ENCODE measurements at places on chromosomes 5 and 9.

DNA sequence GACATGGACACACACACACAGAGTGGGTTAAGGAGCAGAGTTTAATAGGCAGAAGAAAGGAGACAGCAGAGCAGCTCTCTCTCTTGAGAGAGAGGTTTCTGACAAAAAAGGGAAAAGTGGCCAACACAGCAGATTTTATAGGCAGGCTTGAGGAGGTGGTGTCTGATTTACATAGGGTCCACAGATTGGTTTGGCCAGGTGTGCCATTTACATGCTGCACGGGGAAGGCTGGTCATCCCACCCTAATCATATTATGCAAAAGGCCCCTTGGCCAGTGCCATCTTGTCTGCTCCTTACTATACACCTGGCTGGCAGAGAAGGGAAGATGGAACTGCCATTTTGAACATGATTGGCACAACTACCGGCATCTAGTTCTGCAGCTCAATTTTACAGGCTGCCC is 240.8 kb downstream of the NPR3 start:
- DNase-seq: no peak

GRCh38 chr9:96686638-96687335 is 31.7 kb upstream of the PRXL2C start:
- peak; percentile 81 for DNase-seq

GRCh38 chr5:168317521-168318147 is 26.2 kb downstream of the WWC1 start:
- DNase-seq: peak; percentile 99

DNA sequence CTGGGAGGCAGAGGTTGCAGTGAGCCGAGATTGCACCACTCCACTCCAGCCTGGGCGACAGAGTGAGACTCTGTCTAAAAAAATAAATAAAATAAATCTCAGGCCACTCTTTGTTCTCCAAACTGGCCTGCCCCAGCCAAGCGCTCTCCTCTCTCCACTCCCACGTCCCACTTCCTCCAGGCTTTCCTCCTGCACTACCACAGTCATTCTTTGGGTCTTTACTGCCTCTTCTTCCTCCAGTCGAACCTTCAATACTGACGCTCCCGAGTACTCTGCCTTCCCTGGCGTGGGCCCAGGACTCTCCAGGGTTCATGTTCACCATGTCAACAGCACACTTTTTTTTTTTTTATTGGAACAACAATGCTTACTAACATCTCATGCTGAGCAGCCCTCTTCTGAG is 23.9 kb downstream of the RNF130 start:
- no peak for DNase-seq

- DNase-seq: peak; percentile 43
Observed at GRCh38 chr5:14081791-14082190, 61.4 kb upstream of the TRIO start.

DNA sequence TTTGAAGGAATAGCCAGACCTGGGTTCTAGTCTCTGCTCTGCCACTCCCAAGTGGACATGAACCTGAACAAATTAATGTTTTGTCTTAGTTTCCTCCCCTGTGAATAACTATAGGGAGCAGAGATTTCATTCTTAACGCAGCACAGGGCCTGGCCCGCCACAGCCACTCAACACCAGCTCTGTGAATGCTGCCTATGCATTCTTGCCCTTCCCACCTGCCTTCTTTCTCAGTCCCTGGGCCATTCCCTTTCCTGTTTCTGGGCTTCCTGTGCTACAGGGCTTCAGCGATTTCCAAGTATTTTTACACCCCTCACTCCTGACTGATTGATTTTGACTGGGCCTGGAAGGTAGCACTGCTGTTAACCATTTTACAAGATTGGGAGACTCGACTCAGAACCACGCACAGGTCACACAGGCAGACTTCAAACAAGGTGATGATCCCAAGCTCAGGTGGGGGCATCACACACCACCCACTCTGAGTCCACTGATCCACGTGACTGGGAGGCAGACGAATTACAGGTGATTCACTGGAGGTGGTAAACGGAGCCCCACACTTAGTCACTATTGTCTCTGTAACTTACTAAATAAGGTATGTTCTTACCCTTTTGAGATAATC is 21.4 kb downstream of the PTPN3 start:
- DNase-seq: no peak

Measured in fibroblast of skin of right quadriceps (primary cell).